Omental fat pad (tissue), 4 donors: ENCODE measurements at places on chromosomes 2 and 18. TPM values are rescaled to one million over a fixed set of nuclear protein-coding genes. Genes with fewer than 3 reads are reported as not detected.

DNA sequence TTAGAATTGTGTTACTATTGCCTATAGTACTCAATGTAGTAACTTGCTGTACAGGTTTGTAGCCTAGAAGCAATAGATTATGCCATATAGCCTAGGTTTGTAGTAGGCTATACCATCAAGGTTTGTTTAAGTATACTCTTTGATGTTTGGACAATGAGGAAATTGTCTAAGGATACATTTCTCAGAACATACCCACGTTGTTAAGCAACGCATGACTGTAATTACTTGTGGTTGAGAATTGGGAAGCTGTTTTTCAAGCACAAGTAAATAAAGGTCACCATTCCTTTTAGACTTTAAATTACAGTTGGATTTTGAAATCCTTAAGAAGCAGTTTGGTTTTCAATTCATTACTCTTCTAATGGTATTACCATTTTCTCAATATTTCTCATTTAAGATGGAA lies 89.8 kb upstream of the KCNH7 start:
- no peak for DNase-seq

DNA sequence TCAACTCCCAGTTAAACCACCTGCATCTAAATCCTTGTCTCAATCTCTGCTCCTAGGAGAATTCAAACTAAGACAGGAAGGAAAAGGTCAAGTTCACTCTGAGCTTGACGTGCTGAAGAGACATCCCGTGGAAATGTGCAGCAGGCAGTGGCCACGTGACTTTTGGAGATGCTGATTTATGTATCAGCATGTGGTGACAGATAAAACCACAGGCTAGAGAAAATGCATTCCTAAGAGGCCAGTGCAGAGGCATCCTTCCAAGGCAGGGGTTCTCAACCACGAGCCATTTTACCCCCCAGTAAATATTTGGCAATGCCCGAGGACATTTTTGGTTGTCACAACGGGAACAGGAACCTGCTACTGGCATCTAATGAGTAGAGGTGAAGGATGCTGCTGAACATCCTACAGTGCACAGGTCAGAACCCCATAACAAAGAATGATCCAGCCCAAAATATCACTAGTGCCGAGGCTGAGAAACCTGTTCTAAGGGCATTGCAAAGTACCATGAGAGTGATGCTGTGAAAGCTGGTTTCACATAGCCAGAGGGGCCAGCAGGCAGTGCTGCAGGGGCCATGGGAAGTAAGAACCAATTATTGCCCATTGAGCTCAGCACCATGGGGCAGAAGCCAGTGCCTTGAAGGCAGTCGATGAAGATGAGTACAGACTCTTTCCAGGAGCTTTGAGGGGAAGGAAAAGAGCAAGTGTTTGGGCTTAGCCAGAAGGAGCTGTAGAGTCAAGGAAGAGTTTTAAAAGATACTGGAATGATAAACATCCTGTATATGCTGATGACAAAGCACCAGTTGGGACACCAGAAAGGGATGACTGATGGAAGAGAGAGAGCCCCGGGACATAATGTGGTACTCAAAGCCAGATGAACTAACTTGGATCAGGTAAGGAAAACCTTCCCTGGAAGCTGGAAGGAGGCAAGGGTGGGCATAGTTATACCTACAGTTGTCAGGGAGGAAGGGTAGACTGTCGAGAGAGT lies 174.6 kb downstream of the HAUS1 start:
- no peak for DNase-seq

- no peak for DNase-seq
These were observed 24.7 kb downstream of the PKDCC start for GRCh38 chr2:42072349-42073118.

- DNase-seq, result no peak
These were observed 160.7 kb downstream of the RTP5 start for GRCh38 chr2:242030226-242030575.

DNA sequence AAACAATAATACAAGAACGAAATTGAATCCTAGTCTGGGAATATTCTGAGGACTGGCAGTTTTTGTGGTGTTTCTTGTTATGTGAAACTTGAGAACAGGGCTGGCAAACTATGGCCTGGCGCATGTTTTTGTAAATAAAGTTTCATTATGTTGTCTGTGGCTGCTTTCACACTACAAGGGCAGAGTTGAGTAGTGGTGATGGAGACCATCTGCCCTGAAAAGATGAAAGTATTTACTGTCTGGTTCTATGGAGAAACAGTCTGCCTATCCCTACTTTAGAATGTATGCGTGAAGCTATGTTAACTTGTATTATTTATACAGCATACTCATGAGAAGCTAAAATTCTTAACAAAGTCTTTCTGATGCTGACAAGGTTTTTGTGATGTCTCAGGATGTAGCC lies 351.9 kb downstream of the LRRTM1 start:
- DNase-seq, result no peak

DNA sequence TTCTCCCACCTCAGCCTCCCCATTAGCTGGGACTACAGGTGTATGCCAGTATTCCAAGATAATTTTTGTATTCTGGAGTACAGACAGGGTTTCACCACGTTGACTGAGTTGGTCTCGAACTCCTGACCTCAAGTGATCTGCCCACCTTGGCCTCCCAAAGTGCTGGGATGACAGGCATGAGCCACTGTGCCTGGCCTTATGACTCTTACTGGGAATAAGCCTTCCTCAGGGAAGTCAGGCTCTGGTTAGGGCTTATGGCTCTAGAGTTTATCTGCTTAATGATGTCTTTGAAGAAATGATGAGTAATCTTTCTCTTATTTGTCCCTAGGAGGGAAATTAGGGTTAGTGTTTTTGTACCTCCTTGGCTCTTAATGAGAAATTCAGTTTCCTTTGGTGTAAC lies 187.7 kb downstream of the FAM210A start:
- no peak for DNase-seq

RAB27B gene
- 0.32 TPM for total RNA-seq

UGT1A6 gene
- 0.82 TPM for total RNA-seq
